ENCODE measurements at places on chromosomes 4 and X. TPM values are rescaled to one million over a fixed set of nuclear protein-coding genes. Genes with fewer than 3 reads are reported as not detected.

TMPRSS11B gene
- total RNA-seq, result not detected

- DNase-seq, result peak; percentile 97
These were observed at the start of gene SEC31A for GRCh38 chr4:82890901-82891706. Gene SEC31A (minus strand): TSS chr4:82891153. CDS start chr4:82881936, 9,217 bp downstream.

GRCh38 chr4:27836523-27836922 is 975.9 kb downstream of the STIM2 start:
- DNase-seq, result no peak

DNA sequence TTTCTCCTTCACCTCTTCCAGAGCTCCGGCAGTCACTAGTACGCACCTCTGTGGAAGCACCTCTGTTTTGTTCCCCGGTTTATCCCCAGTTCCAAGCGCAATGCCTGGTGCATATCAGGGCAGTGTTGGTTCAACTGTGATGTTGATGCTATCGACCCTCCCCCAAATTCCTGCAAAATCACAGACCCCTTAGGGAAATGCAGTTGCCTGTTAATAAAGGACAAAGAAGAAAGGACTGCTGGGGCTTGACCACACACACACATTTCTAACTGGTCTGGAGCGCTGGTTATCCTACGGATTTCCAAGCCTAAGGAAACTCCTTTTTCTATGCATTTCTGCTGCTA is 530 bp upstream of the NMU start:
- DNase-seq, result no peak

DNA sequence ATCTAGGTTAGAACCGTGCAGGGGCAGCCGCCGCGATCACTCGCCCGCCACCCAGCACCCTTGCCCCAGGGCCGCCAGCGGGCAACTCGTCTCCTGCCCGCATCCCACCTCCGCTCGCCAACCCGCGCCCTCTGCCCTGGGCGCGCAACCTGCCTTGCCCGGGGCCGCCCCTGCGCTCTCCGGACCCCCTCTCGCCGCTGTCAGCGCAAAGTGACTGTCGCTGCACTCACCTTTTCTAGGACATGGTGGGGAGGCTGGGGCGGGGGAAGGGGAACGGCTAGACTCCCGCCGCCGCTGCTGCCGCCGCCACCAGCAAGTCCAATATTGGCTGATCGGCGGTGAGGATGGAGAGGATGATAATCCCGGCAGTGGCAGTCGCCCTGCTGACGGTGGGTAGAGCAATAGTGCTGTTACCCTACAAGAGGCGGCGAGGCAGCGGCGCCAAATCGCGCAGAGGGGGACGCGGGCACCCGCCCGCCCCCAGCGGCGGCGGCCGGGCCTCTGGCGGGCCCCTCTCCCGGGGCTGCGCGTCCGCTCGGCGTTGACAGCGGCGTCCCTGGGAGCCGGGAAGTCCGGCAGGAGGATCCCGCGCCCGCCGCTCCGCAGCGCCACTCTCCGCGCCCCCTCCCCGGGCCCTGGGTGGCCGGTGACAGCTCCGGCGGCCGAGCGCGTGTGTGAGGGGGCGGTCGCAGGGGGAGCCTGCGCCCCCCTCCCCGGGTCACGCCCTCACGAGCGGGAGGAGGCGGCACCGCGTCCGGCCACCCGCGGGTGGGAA is 2.3 kb upstream of the NR3C2 start:
- peak; percentile 60 for DNase-seq

DNA sequence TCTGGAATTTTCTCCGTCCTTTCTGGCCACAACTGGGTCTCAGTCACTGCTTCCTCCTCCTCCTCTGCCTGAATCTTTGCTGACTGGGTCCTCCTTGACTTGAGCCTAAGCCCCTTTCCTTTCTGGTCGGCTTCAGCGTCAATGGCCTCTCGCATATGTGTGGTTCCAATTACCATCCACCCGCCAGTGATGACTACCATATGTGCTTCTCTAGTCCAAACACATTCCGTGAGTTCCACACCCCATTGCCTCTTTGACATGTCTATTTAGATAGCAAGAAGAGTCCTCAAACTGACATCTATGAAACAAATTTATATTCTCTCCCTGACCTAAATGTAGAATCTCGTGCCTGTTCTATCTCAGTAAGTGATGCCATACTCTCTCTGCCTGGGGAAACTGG is 19.8 kb downstream of the MXRA5 start:
- DNase-seq, result no peak

DNA sequence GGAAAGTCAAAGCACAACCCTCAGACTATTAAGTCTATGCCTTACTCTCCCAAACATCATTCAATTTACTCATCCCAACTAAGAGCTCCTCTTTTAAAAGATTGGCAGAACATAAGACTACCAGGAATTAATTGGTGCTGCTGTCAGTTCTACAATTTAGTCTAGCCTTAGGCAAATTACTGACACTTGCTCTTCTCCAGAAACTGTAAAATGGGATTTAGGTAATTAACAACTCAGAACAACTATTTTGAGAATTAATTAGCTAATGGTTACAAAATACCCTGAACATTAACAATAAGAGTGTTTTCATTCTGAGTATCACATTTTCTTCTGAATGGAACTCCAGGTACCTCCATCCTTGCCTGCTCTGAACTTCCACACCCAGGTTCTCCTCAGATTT is 36.2 kb upstream of the RBM47 start:
- no peak for DNase-seq

GRCh38 chr4:23463071-23463470 is 426.8 kb downstream of the PPARGC1A start:
- DNase-seq, result no peak

DNA sequence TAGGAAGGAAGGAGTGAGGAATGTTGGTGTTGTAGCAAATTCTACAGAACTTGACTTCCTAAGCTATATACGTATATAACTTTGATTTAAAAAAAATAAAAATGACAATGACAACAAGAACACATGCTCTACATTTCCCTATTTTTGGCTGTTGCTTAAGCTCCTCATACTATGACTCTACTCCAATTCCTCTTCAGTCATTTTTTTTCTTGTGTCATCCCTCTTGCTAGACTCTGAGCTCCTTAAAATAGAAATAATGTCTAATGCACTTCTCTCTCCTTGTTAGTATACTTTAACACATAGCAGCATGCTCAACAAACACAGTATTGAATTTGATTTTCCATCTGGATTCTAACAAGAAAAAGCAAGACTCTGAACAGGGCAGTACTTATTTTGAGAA is 144.0 kb downstream of the HDX start:
- DNase-seq, result no peak

GRCh38 chr4:74559853-74560252 is 114.9 kb downstream of the AREG start:
- no peak for DNase-seq

DNA sequence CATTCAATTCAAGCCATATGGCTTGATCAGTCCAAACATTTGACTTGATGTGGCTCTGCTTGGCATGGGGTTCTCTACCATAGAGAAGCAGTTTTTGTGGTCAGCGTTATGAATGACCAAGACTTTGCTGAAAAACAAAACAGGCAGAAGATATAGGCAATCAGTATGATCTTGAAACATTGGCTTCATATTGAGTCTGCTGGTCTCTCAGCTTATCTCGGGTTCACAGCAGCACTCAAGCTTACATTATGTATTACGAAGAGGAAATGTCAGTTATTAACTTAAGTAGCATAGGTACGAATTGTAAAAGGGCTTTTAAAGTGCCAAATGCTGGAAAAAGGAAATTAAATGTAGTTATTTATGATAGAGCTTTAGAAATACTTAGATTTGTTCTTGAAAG is 99.0 kb downstream of the AFF2 start:
- DNase-seq, result no peak

- no peak for DNase-seq
These were observed 44.5 kb upstream of the SCML1 start for GRCh38 chrX:17692709-17693346.

GRCh38 chr4:5957076-5957475 is 61.2 kb downstream of the C4orf50 start:
- no peak for DNase-seq

DNA sequence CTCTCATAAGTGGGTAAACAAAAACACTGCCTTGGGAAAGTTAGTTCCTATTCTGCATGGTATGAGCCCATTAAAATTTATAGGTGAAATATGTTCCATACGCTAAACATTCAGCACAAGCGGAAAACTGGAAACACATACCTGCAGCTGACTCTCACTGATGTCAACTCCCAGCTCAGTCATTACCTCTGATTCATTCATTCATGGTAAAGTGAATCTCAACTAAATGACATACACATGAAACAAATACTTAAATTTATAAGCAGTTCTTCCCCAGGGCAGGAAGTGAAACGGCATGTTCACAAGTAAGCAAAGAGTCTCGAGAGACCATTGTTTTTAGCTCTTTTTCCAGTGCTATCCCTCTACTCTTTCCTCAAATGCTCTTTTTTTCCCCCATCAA is 1.6 kb downstream of the SLC10A6 start:
- no peak for DNase-seq
